ENCODE measurements at places on chromosomes 7 and 10. TPM values are rescaled to one million over a fixed set of nuclear protein-coding genes. Genes with fewer than 3 reads are reported as not detected.

FIS1 gene
- total RNA-seq: 261 TPM

OR2A7 gene
- not detected for total RNA-seq

CUZD1 gene
- total RNA-seq: 0.50 TPM

ELN gene
- 0.89 TPM for total RNA-seq

TMEM236 gene
- 0.11 TPM for total RNA-seq

FMC1 gene
- total RNA-seq: 8.9 TPM

CTBP2 gene
- 84.7 TPM for total RNA-seq

CALCR gene
- not detected for total RNA-seq

CCNY gene
- total RNA-seq: 64.7 TPM

DENND2A gene
- 14.9 TPM for total RNA-seq

CALML5 gene
- not detected for total RNA-seq

PHTF2 gene
- 35.3 TPM for total RNA-seq

TLX1 gene
- not detected for total RNA-seq

SKIDA1 gene
- total RNA-seq: 1.1 TPM

SYT15B gene
- under 0.01 TPM for total RNA-seq

NKX2-3 gene
- not detected for total RNA-seq

EFCAB10 gene
- total RNA-seq: not detected

CTTNBP2 gene
- total RNA-seq: 7.0 TPM

CABCOCO1 gene
- total RNA-seq: 0.44 TPM

RBP4 gene
- not detected for total RNA-seq

CPN1 gene
- not detected for total RNA-seq

PSAP gene
- 481 TPM for total RNA-seq

RELN gene
- total RNA-seq: 14.9 TPM

AGR3 gene
- not detected for total RNA-seq

GPR22 gene
- 1.1 TPM for total RNA-seq

GSTO2 gene
- total RNA-seq: 1.7 TPM

OR2A5 gene
- total RNA-seq: not detected

GPR37 gene
- total RNA-seq: 1.5 TPM

PON1 gene
- not detected for total RNA-seq

GCK gene
- 0.62 TPM for total RNA-seq

FZD1 gene
- total RNA-seq: 18.7 TPM

CNPY1 gene
- total RNA-seq: not detected

OPN1SW gene
- not detected for total RNA-seq

IGFBP3 gene
- 33.4 TPM for total RNA-seq

SPDYE8 gene
- not detected for total RNA-seq

FAM237B gene
- total RNA-seq: 0.22 TPM

FAM25A gene
- not detected for total RNA-seq

GIMAP2 gene
- total RNA-seq: 2.9 TPM

ADAM8 gene
- total RNA-seq: 11.0 TPM

RARRES2 gene
- total RNA-seq: 3.3 TPM

CALHM1 gene
- total RNA-seq: not detected

MMD2 gene
- not detected for total RNA-seq

SIRT1 gene
- 22.4 TPM for total RNA-seq

EEPD1 gene
- 10.1 TPM for total RNA-seq

NODAL gene
- total RNA-seq: not detected

ZNF425 gene
- total RNA-seq: 1.9 TPM

UNC5B gene
- total RNA-seq: 11.2 TPM

SAMD9 gene
- 11.5 TPM for total RNA-seq

ZNF107 gene
- total RNA-seq: 2.8 TPM

GIMAP4 gene
- total RNA-seq: 0.44 TPM

All from uterine smooth muscle cell (primary cell).